NCI-H524 (cell line): ENCODE measurements at places on chromosomes 2 and 18.

DNA sequence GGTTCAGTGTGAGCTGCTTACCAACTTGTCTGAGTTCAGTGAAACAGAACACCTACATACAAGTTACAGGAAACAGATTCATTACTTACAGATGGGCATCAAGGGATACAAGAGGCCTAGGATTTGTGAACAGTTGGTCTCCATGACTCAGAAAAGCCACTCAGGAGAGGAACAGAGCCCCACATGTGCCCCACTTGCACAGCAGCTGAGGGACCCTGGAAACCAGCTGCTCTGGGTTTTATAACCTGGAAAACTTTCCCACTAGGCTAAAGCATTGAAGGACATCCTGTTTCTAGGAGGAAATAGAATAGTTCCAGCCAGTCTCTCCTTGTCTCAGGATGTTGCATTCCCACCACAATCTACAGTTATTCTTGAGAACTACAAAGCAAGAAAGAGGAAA is 530.0 kb downstream of the ZNF804A start:
- peak; percentile 87 for DNase-seq

DNA sequence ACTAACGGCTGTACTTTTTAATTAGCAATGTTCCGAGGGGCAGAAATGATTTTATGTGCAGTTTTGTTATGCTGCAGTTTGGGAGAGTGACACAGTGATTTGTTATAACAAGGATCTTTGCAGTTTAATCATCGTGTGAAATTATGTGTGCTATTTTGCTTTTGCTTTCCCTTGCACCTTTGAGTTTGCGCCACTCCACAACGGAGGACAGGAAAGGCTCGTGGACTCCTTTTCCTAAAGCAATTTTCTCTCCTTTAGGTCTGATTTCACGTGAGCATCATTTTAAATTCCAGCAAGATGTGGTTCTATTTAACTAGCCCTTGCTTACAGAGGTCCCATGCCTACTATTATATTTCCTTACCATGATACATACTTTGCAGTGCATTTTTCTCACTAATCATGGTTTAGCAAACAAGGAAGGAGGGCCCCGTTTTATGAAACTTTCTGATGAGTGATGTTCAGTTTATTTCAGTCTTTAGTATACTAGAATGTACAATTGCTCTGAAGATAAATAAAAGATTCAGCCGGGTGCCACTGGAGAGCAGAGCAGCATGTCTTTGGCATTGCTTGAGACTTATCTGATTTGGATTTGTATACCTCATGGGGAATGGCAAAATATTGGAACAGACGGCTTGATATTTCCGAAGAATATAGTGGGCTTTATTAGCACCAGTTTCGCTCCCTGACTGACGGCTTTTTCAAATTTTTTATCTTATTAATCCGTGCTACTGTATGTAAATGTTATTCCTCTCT is 528.2 kb upstream of the FANCL start:
- no peak for DNase-seq

DNA sequence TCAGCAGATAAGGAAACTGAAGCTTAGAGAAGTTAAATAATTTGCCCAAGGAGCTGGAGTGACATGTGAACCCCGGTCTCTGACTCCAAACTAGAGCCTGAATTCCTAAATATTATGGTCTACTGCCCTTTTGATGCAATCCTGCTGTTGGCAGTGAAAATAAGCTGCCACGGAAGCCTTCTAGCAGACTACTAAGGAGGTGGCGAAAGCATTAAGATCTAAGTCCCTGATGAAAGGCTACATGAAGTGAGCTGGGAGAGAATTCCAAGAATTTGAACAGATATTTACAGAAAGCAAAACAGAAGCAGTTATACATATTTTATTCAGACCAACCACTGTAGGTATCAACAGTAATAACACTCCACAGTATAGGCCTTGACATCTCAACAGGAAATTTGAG is 28.1 kb downstream of the TRMT61B start:
- DNase-seq = no peak

DNA sequence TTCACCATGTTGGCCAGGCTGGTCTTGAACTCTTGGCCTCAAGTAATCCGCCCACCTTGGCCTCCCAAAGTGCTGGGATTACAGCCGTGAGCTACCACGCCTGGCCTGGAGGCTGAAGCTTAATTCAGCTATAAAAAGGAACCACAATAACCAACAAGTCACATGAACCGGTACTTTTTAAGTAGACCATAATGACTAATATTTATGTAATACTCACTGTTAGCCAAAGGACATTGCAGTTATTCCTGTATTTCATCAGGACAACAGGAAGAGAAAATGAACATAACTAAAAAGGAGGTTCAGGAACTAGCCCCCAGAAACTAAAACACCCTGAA is 49.0 kb upstream of the TMEM87B start:
- DNase-seq = no peak

DNA sequence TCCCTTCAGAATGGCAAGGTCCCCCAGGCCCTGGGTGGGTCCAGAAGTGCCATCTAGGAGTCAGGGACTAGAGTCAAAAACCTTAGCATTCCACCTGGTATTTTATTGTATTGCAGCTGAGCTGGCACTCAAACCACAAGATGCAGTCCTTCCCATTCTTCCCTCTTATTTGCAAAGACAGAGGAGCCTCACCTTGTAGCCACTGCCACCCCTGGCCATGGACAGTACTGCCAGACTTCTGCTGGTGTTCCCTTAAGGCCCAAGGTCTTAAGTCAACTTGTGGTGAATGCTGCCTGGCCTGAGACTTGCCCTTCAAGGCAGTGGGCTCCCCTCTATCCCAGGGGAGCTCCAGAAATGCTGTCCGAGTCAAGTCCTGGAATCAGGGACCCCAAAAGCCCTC is 6.9 kb downstream of the UGT1A10 start:
- DNase-seq = no peak

DNA sequence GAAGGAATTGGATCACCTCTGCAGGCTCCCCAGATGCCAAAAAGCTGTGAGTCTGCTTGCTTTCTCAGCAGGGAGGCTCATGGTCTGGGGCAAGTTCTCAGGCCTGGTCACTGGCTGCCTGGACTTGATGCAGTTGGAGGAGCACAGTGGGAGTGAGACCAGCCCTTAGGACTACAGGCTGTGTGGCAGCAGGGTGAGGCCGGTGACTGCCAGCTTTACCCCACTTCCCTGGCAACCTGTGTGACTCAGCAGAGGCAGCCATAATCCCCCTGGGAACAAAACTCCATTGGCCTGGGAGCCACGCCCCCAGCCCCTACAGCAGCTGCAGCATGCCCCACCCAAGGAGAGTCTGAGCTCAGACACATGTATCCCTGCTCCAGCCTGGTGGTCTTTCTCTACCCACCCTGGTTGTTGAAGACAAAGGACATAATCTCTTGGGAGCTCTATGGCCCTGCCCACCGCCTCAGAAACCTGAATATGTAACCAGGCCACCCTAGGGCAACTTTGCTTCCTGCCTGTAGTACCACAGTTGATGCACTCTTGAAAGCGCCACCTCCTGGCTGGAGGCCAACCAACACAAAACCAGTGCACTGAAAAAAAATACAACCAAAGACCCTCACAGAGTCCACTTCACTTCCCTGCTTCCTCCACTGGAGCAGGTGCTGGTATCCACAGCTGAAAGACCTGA is 106.8 kb upstream of the SPATS2L start:
- DNase-seq = no peak

DNA sequence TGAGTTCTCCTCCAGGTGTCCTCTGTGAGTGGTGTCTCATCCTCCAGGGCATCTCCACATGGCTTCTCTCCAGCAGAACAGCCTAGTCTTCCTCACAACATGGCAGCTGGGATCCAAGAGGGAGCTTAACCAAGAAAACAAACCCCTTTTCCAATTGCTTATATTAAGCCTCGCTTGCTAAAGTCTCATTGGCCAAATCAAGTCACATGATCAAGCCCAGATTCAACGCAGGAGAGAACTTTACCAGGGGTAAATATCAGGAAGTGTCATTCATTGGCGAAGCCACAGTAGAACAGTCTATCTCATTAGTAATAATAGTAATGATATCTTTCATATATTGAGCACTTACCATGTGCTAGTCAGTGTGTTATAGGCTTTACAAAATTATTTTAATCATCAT is 53.1 kb downstream of the CDC42EP3 start:
- DNase-seq = no peak

GRCh38 chr18:33440060-33441043 is at the start of gene CCDC178:
CCDC178 (minus strand) TSS chr18:33440721; CDS start chr18:33412088, 28,633 bp downstream.
- peak; percentile 68 for DNase-seq

DNA sequence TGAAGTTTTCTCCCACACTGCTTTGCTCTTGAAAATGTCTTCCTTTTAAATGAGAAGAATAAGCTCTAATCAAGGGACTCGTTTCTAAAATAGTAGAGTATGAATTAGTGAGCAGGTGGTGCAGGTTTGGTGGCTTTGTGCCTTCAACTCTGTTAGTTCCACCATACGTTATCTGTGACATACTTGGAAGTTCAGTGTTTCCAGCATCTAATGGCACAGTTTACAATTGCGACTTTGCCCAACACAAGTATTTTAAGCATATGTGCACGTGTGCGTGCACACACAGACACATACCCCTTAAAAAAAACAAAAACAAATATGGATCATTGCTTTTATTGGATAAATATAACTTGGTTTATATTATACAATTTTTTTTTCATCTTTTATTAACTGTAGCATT is 111.8 kb downstream of the RAB3GAP1 start:
- DNase-seq = no peak

GRCh38 chr2:137771064-137771463 is 193.2 kb upstream of the HNMT start:
- DNase-seq = no peak

GRCh38 chr18:57621246-57621604 is 411 bp downstream of the NARS1 start:
- no peak for DNase-seq

DNA sequence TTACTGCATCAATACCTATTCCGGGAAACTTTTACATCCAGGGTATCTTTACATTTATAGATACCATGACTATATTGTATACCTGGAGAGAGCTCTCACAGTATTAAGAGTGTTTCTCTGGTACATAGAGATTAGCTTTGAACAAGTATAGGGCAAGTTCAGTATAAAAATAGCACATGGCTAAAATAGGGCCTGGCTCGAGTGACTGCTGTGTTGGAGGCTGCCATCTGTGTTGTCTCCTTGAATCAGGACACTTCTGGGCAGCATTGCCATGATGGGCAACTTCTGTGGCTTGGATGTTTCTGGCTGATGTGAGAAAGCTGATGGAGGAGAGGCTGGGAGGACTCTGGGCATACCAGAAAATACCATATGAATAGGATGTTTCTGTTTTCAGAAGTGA is 18.7 kb downstream of the ARHGAP28 start:
- no peak for DNase-seq

DNA sequence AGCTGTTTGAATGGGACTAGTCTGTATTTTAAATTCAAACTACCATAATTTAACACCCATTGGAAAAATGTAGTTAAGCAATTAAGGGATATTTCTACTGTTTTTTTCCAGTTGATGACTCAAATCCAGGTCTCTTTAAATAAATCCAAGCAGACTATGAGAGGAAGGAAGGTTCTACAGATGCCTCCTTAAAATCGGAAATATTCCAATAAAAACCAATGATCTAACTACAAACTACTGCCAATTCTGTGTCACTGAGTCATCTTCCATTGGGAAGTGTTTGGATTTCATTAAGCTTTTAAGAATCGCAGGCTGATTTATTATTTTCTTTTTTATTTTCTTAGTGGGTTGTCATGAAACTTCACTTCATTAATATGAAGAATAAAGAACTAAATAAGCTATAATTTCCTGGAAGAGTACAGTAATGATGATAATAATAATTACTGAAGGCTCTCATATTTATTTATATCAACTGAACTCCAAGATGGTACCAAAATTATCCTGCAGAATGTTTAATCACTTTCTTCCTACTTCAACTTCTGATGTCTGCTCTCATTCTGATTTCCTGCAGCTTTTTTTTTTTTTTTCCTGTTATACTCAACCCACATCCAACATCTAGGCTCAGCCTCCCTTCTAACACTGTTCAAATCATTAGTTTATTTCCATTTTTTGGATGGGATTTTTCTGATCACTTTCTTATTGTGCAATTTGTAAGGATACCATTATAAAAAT is 166.3 kb upstream of the FN1 start:
- no peak for DNase-seq
